ENCODE measurements at places on chromosomes 3 and 15. TPM values are rescaled to one million over a fixed set of nuclear protein-coding genes. Genes with fewer than 3 reads are reported as not detected.
A peak's percentile ranks its signal among the peaks of the same experiment; 100 is the strongest.

DNA sequence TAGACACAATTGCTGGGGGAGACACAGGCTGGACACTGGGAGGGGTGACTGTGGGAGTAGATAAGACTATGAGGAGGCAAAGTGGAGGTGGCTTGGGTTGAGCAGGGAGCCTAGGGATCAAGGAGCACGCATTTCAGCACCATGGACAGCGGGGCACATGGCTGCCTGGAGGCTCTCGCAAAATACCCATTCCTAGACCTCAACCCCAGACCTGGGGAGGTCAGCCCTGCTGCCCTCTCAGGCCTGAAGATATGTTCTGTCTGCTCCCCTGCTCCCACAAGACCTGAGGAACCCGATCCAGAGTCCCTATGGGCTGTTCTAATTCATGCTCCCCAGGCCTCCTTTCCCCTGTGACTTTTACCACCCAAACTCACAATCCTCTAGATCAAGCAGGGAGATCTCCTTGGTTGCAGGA, 16.0 kb upstream of the CPEB1 start:
- no peaks in the 10 kb centered on the region for H3K4me1 ChIP-seq
- DNase-seq: no peak
- peaks cover 60% of the 10 kb centered on the region for H3K27me3 ChIP-seq
- no peak overlapping the region for H3K4me3 ChIP-seq
- no peaks in the 10 kb centered on the region for H3K36me3 ChIP-seq
- no peak overlapping the region for H3K27ac ChIP-seq

DNA sequence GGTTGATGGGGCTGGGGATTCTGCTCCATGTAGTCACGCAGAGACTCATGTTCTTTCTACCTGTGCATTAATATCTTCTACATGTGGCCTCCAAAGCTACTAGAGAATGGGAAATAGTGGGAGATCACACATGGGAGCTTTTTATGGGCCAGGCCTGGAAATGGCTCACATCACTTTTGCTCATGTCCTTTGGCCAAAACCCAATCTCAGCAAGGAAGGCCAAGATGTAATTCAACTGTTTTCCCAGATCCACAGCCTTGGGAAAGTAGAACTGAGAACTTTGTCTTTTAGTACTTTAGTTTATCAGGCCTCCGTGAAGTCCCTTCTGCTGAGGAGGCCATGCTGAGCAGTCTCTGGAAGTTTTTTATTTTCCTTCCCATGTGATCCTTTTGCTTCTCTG, 73.2 kb upstream of the SLC4A7 start:
- no peaks in the 10 kb centered on the region for H3K27me3 ChIP-seq
- no peak for DNase-seq
- peaks cover 18% of the 10 kb centered on the region for H3K4me1 ChIP-seq
- H3K36me3 ChIP-seq: no peaks in the 10 kb centered on the region
- H3K27ac ChIP-seq: peak overlapping the region; percentile 75
- H3K4me3 ChIP-seq: no peak overlapping the region

GRCh38 chr3:44321335-44321734, 17.2 kb upstream of the TCAIM start:
- H3K27me3 ChIP-seq: peaks cover 11% of the 10 kb centered on the region
- H3K4me1 ChIP-seq: no peaks in the 10 kb centered on the region
- H3K27ac ChIP-seq: no peak overlapping the region
- no peaks in the 10 kb centered on the region for H3K36me3 ChIP-seq
- DNase-seq: no peak

DNA sequence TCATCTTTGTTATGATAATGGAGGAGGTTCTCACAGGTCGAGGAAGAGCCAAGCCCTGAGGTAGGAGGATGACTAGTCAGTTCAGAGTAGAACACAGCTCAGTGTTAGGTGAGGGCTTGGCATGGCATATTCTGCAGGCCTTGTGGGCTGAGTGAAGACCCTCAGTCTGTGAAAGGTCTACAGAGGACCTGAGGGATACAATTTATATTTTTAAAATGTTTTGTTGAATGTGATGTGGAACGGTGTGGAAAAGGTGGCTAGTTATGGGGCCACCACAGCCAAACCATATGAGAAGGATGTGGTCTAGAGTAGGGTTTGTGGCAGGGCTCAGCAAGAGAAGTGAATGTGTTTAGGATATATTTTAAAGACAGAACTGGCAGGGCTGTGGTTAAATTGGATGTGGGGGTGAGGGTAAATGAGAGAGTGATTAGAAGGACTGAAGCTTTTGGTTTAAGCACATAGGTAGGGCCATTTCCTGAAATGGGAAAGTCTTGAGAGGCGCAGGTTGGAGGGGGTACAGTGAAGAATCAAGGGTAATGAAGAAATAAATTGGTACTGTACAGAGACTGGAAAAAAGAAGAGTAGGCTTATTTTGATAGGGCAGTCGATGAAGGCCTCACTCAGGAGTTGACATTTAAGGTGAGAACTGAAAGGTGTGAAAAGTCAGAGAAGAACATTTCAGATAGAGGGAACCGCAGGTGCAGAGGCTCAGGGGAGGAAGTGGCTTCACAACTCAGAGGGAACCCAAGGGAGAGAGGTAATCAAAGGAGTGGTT, 60.5 kb downstream of the SPTSSB start:
- peaks cover under 1% of the 10 kb centered on the region for H3K4me1 ChIP-seq
- no peaks in the 10 kb centered on the region for H3K36me3 ChIP-seq
- H3K27me3 ChIP-seq: no peaks in the 10 kb centered on the region
- no peak for DNase-seq
- H3K27ac ChIP-seq: no peak overlapping the region

GRCh38 chr3:150433347-150433746, 25.2 kb downstream of the TSC22D2 start:
- DNase-seq: no peak
- H3K4me3 ChIP-seq: no peak overlapping the region
- no peaks in the 10 kb centered on the region for H3K36me3 ChIP-seq
- peaks cover 73% of the 10 kb centered on the region for H3K4me1 ChIP-seq
- no peaks in the 10 kb centered on the region for H3K27me3 ChIP-seq
- no peak overlapping the region for H3K27ac ChIP-seq

GRCh38 chr15:72944565-72944964, 107.7 kb upstream of the NEO1 start:
- peaks cover 6% of the 10 kb centered on the region for H3K27me3 ChIP-seq
- H3K4me3 ChIP-seq: no peak overlapping the region
- no peaks in the 10 kb centered on the region for H3K36me3 ChIP-seq
- H3K4me1 ChIP-seq: no peaks in the 10 kb centered on the region

The CYP8B1 gene
- total RNA-seq: not detected

- no peaks in the 10 kb centered on the region for H3K36me3 ChIP-seq
- H3K4me3 ChIP-seq: no peak overlapping the region
- no peaks in the 10 kb centered on the region for H3K4me1 ChIP-seq
- DNase-seq: no peak
Observed at GRCh38 chr3:159964166-159964973, 24.3 kb upstream of the IL12A start.

DNA sequence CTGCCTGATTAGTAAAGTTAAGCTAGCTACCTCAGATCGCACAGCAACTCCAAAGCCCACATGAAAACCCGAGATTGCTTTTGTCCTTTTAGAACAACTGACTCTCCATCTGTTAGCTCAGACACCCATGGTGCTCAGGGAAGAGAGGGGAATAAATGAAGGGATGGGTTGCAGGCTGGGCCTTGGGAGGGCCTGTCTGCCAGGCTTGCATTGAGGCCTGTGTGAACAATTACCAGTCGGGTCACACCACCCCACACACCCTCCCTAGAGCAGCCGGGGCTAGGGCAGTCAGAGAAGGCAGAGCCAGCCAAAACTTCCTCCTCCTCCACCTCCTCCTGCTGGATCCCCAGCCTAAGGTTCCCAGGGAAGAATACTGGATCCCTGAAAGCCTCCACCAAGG, 8.8 kb upstream of the PRKAR2A start:
- H3K27ac ChIP-seq: no peak overlapping the region
- H3K27me3 ChIP-seq: no peaks in the 10 kb centered on the region
- H3K4me3 ChIP-seq: no peak overlapping the region
- peaks cover 6% of the 10 kb centered on the region for H3K4me1 ChIP-seq
- no peak for DNase-seq
- peaks cover 65% of the 10 kb centered on the region for H3K36me3 ChIP-seq

The PPP1R14D gene
- total RNA-seq: not detected

The ZNF774 gene
- 4.7 TPM for total RNA-seq

- DNase-seq: no peak
- H3K4me3 ChIP-seq: no peak overlapping the region
- peak overlapping the region; percentile 70 for H3K27ac ChIP-seq
- H3K36me3 ChIP-seq: no peaks in the 10 kb centered on the region
- H3K27me3 ChIP-seq: no peaks in the 10 kb centered on the region
Observed at GRCh38 chr3:105906836-105907235, 38.0 kb upstream of the CBLB start.

GRCh38 chr3:27666272-27666671, 55.9 kb downstream of the EOMES start:
- H3K27ac ChIP-seq: no peak overlapping the region
- no peaks in the 10 kb centered on the region for H3K36me3 ChIP-seq
- H3K4me1 ChIP-seq: peaks cover 8% of the 10 kb centered on the region
- H3K4me3 ChIP-seq: no peak overlapping the region
- no peak for DNase-seq

DNA sequence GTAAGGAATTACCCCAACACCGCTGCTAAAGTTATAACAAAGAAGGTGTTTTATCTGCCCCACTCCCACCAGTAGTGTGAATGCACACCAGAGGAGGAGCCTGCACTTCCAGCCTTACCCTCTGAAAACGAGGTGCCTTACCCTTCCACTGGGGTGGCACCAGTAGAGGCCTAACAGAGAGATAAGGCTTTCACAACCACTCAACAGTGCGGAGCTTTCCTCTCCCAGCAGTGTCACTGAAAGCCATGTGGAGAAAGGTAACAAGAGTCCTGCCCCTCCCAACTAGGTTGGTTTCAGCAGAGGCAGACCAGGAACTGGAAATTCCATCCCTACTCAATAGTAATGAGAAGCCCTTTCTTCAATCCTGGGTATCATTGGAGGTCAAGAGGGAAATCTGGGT, 539.2 kb downstream of the VGLL3 start:
- DNase-seq: no peak
- no peaks in the 10 kb centered on the region for H3K4me1 ChIP-seq
- H3K4me3 ChIP-seq: no peak overlapping the region
- no peaks in the 10 kb centered on the region for H3K36me3 ChIP-seq

The FAM107A gene
- total RNA-seq: 115 TPM

The CD86 gene
- total RNA-seq: 3.6 TPM

DNA sequence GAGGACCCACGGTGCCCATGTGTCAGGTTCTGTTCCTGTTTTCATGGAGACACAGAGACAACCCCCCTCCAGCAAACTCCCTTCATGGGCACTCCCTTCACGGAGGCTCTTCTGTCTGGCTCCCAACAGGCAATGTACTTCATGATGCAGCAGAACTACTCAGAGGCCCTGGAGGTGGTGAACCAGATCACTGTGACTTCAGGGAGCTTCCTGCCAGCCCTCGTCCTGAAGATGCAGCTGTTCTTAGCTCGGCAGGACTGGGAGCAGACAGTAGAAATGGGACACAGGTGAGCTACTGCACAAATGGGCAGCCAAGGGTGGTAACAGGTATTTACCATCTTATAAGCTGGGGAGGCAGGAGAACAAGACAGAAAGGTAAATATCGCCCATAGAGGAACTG, 7.0 kb downstream of the TTC21A start:
- H3K4me3 ChIP-seq: no peak overlapping the region
- peaks cover 6% of the 10 kb centered on the region for H3K36me3 ChIP-seq
- H3K4me1 ChIP-seq: peaks cover 4% of the 10 kb centered on the region
- DNase-seq: no peak

GRCh38 chr15:43436395-43436794, 56.6 kb downstream of the TP53BP1 start:
- H3K27ac ChIP-seq: no peak overlapping the region
- H3K4me3 ChIP-seq: no peak overlapping the region
- DNase-seq: no peak
- peaks cover 10% of the 10 kb centered on the region for H3K4me1 ChIP-seq
- H3K36me3 ChIP-seq: peaks cover 65% of the 10 kb centered on the region

The LMOD3 gene
- 154 TPM for total RNA-seq

DNA sequence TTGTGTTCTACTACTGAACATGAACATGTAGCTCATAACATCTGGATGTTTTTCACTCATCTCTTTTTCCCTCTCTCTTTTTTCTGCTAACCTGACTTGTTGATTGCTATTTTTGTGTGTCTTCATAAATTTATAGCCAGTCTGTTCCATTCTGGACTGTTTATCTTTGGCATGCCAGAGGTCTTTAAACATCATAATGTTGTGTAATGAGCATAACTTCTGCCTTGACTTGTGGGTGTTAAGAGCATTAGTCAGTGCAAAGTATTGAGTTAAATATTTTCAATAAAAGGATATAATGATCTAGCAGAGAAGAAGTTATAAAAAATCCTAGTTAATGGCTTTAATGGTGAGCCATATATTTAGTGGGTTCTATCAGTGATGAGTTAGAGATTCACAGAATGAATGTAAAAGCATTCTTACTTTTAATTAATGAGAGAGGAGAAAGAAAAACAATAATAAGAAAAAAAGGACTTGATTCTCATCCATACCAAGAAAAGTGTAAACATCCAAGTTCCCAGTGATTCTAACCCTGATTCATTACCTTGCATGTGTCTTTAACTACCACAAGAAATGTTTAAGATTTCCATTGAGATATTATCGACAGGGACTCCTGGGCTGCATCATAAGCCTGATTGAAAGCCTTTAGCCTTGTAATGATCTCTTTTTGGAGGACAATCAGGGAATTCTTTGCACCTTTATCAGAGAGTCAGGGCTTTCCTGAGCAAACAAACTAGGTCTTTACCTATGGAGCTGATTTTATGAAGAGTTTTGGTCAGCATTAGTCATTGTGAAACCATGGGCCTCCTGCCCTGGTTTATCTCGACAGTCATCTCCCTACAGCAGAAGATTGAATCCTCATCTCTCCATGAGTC, 22.9 kb downstream of the MITF start:
- no peaks in the 10 kb centered on the region for H3K36me3 ChIP-seq
- no peaks in the 10 kb centered on the region for H3K27me3 ChIP-seq
- no peak overlapping the region for H3K4me3 ChIP-seq
